ENCODE measurements at places on chromosomes 3 and 15. TPM values are rescaled to one million over a fixed set of nuclear protein-coding genes. Genes with fewer than 3 reads are reported as not detected.

GRCh38 chr15:90422043-90422442 lies 34.0 kb downstream of the IQGAP1 start:
- DNase-seq = no peak
- H3K27ac ChIP-seq = no peak overlapping the region
- no peak overlapping the region for H3K4me3 ChIP-seq
- peaks cover 30% of the 10 kb centered on the region for H3K36me3 ChIP-seq
- peaks cover 50% of the 10 kb centered on the region for H3K4me1 ChIP-seq

- no peaks in the 10 kb centered on the region for H3K36me3 ChIP-seq
- H3K4me1 ChIP-seq = no peaks in the 10 kb centered on the region
- DNase-seq = no peak
- H3K27ac ChIP-seq = no peak overlapping the region
- no peaks in the 10 kb centered on the region for H3K27me3 ChIP-seq
- no peak overlapping the region for H3K4me3 ChIP-seq
These were observed 80.2 kb downstream of the ADAMTS17 start for GRCh38 chr15:100261302-100262240.

A4GNT gene
- total RNA-seq = not detected

DNA sequence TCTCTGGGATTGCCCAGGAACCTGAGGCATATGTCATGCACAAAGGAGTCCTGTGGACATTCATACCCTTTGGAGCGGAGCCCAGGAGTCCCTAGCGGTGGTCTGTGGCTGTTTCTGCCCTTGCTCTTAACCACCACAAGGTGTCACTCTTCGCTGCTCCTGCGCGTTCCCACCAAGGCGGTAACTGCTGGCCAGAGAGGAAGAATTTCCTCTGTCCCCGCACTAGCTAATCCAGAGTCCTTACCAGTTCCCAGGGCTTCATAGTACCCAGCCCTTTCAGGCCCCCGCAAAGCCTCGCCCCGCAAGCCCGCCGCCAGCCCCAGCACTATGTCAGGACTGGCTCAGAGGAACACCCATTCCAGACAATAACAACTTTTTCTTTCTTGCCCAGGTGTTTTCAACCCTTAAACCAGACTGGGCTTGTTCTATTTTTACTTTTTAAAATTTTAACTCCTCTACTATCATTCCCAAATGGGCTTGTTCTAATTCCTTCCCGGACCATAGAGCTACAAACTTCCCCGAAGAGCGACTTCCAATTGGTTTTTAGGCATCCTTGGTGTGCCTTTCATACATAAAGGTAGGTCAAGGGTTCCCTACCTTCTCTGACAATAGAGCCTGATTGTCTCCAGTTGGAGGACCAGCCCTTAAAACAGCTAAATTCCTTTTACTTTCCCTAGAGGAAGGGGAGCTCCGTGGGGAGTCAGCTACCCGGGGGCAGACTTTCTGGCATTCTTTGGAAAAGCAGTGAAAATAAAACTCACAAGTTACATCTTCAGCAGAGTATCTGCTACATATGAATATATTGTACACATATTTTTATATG lies 31.8 kb upstream of the ZNF774 start:
- H3K4me1 ChIP-seq = peaks cover 7% of the 10 kb centered on the region
- H3K27ac ChIP-seq = no peak overlapping the region
- H3K4me3 ChIP-seq = peak overlapping the region; percentile 9
- peak; percentile 80 for DNase-seq
- H3K36me3 ChIP-seq = no peaks in the 10 kb centered on the region

GRCh38 chr15:63447017-63447676 lies 57.2 kb upstream of the USP3 start:
- no peaks in the 10 kb centered on the region for H3K27me3 ChIP-seq
- DNase-seq = no peak
- peaks cover 11% of the 10 kb centered on the region for H3K4me1 ChIP-seq
- no peak overlapping the region for H3K27ac ChIP-seq

- no peak overlapping the region for H3K4me3 ChIP-seq
- H3K36me3 ChIP-seq = no peaks in the 10 kb centered on the region
- H3K27me3 ChIP-seq = peaks cover 13% of the 10 kb centered on the region
- no peak for DNase-seq
- no peaks in the 10 kb centered on the region for H3K4me1 ChIP-seq
- no peak overlapping the region for H3K27ac ChIP-seq
These were observed 20.7 kb upstream of the MYZAP start for GRCh38 chr15:57570994-57571393.

GRCh38 chr15:89127054-89127702 lies 38.9 kb downstream of the ABHD2 start:
- DNase-seq = no peak
- no peaks in the 10 kb centered on the region for H3K27me3 ChIP-seq
- H3K4me1 ChIP-seq = peaks cover 5% of the 10 kb centered on the region
- H3K36me3 ChIP-seq = peaks cover 19% of the 10 kb centered on the region
- H3K27ac ChIP-seq = no peak overlapping the region
- no peak overlapping the region for H3K4me3 ChIP-seq

DNA sequence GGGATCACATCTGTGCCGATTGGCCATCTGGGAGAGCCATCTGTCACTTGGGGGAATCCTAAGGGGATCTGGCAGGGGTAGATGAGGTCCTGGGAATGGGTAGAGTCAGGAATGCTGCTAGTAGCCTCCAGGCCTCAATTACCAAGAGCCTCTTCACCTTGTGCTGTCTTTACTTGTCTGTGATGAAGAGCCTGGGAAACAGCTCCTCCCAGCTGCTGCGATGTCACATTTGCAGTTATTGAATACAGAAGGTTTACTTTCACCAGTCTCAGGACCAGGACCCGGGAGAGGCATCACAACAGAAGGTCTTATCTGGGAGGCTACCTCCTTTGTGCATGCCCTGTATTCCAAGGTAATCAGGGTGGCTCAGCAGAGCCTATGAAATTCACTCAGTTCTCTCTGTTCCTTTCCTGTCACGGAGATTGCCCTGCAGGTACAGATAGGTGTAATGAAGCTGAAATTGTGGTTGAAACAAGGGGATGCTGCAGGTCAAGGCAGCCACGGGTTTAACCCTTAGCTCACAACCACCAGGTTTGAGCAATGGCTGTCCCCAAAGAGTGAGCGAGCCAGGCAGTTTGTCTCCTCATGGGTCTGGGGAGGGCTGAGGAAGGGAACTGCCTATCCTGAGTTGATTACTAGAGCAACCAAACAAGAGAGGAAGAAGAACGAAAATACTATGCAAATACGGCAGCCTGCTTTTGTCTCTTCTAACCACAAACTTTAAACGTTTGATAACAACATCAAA lies 298.9 kb upstream of the RORA start:
- H3K4me1 ChIP-seq = peaks cover 7% of the 10 kb centered on the region
- peaks cover 3% of the 10 kb centered on the region for H3K27me3 ChIP-seq
- no peak for DNase-seq
- H3K36me3 ChIP-seq = no peaks in the 10 kb centered on the region
- H3K27ac ChIP-seq = no peak overlapping the region

GRCh38 chr3:108103040-108103751 lies 12.4 kb upstream of the CD47 start:
- H3K4me3 ChIP-seq = no peak overlapping the region
- no peaks in the 10 kb centered on the region for H3K27me3 ChIP-seq
- no peak for DNase-seq
- peaks cover 43% of the 10 kb centered on the region for H3K4me1 ChIP-seq
- no peaks in the 10 kb centered on the region for H3K36me3 ChIP-seq

- no peaks in the 10 kb centered on the region for H3K36me3 ChIP-seq
- no peak overlapping the region for H3K4me3 ChIP-seq
- H3K27me3 ChIP-seq = peaks cover 5% of the 10 kb centered on the region
These were observed 6.9 kb downstream of the MAP1A start for GRCh38 chr15:43524254-43524845.

GOLGA6L7 gene
- not detected for total RNA-seq

GRCh38 chr3:123892195-123892594 lies 8.1 kb upstream of the MYLK start:
- H3K4me3 ChIP-seq = no peak overlapping the region
- peaks cover 15% of the 10 kb centered on the region for H3K27me3 ChIP-seq
- no peaks in the 10 kb centered on the region for H3K4me1 ChIP-seq
- H3K36me3 ChIP-seq = no peaks in the 10 kb centered on the region

DNA sequence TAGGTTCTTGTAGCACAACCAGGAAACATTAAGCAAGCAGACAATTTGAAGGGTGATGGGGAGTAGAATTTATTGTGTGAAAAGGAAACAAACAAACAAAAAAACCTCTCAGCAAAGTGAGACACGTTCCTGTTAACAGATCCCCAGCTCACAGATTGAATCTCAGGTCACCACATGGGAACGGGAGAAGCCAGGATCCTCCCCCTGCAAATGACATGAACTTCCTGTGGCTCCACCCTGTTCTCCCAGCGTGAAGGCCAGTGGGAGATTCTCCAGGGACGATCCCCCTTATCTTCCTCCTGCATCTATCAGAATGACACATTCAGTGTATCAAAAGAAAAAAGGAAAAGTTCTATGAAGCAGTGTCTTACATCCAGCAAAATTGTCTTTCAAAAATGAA lies 1488.1 kb downstream of the OTOL1 start:
- H3K4me1 ChIP-seq = no peaks in the 10 kb centered on the region
- no peak overlapping the region for H3K27ac ChIP-seq
- no peak for DNase-seq
- no peak overlapping the region for H3K4me3 ChIP-seq

GRCh38 chr3:45381168-45381852 lies 7.1 kb upstream of the LARS2 start:
- H3K27me3 ChIP-seq = peaks cover 37% of the 10 kb centered on the region
- H3K27ac ChIP-seq = peak overlapping the region; percentile 35
- DNase-seq = no peak
- peaks cover 18% of the 10 kb centered on the region for H3K36me3 ChIP-seq
- peaks cover 35% of the 10 kb centered on the region for H3K4me1 ChIP-seq
- H3K4me3 ChIP-seq = no peak overlapping the region

- no peak for DNase-seq
- no peak overlapping the region for H3K4me3 ChIP-seq
- peaks cover 4% of the 10 kb centered on the region for H3K27me3 ChIP-seq
- no peaks in the 10 kb centered on the region for H3K4me1 ChIP-seq
- H3K36me3 ChIP-seq = no peaks in the 10 kb centered on the region
These were observed 75.3 kb downstream of the TMEM108 start for GRCh38 chr3:133113526-133113925.

- no peaks in the 10 kb centered on the region for H3K4me1 ChIP-seq
- H3K36me3 ChIP-seq = no peaks in the 10 kb centered on the region
- H3K27me3 ChIP-seq = peaks cover 14% of the 10 kb centered on the region
These were observed 512 bp downstream of the IQCF5 start for GRCh38 chr3:51874889-51875288.

COX5A gene
- 313 TPM for total RNA-seq

STXBP5L gene
- not detected for total RNA-seq

DNA sequence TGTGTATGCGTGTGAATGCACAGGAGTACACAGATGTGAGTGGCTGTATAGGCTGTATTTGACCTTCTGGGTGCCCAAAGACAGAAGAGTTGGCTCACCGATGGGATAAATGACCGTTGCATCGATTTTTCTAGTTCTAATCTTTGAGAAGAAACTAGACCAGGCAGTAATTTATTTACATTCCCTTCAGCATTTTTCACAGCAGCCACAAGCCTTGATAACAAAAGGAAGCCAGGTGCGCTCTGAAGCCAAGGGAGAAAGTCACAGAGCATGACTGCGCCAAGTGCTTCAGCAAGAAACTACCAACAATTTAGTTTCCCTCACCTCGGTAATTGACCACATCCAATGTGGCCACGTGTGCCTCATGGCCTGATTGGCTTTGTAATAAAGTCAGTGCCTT lies 5.9 kb upstream of the FAM3D start:
- peaks cover 7% of the 10 kb centered on the region for H3K27me3 ChIP-seq
- no peaks in the 10 kb centered on the region for H3K4me1 ChIP-seq
- DNase-seq = no peak
- H3K4me3 ChIP-seq = no peak overlapping the region

- no peaks in the 10 kb centered on the region for H3K27me3 ChIP-seq
- no peak for DNase-seq
- H3K36me3 ChIP-seq = peaks cover 31% of the 10 kb centered on the region
- peak overlapping the region; percentile 95 for H3K4me3 ChIP-seq
These were observed 1.7 kb downstream of the LPCAT4 start for GRCh38 chr15:34365091-34365825.

ACVR2B gene
- total RNA-seq = 4.7 TPM

- no peak overlapping the region for H3K4me3 ChIP-seq
- no peak for DNase-seq
- no peaks in the 10 kb centered on the region for H3K36me3 ChIP-seq
- no peak overlapping the region for H3K27ac ChIP-seq
These were observed 84.5 kb upstream of the FNDC3B start for GRCh38 chr3:171954690-171955383.
